GM12892 (cell line): ENCODE measurements at places on chromosomes 4 and X.

DNA sequence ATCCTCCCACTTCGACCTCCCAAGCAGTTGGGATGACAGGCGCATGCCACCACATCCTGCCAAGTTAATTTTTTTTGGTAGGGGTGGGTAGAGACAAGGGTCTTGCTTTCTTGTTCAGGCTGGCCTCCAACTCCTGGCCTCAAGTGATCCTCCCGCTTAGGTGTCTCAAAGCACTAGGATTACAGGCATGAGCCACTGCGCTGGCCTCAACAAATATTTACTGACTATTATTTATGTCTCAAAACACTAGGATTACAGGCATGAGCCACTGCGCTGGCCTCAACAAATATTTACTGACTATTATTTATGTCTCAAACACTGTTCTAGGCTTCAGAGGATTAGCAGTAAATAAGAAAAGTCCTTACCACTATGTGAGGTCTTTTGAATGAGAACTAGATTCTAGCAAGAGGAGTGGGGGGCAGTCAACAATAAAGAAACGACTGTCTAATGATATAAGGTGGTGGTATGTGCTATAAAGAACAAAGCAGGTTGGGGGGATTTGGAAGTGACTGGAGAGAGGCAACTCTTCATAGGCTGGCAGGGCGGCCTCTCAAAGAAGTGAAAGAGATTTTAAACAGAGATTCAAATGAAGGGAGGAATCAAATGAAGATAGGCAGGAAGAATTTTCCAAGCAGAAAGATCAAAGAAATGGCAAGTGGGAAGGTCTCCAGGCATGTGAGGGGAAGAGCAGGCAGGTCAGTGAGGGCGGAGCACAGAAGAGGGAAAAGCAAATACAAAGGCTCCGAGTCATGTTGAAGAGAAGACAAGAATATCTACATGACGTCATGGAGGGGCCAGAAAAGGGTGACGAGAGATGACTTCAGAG lies 12.7 kb upstream of the ACSL1 start:
- DNase-seq: no peak

DNA sequence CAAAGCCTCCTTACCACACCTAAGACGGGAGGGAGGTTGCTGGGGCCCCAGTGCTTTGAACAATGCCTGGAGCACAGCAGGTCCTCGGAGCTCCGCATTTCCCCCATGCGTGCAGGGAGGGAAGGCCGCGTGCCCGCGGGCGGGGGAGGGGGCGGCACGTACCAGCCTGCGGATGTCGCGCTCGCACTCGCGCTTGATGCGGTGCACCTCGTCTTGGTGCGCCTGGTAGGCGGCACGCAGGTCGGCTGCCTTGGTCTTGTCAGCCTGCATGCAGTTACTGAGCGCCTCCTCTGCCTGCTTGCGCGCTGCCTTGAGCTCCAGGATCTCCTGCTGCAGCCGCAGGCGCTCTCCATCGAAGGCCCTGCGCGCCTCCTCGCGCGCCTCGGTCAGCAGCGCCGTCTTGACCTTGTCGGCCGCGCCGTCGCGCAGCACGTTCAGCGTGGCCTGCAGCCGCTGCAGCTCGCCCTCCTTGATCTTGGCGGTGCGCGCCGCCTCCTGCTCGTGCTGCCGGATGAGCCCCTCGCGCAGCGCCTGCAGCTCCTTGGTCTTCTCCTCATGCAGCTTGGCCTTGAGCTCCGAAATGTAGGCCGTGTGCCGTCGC lies 87.2 kb upstream of the C4orf50 start:
- no peak for DNase-seq

DNA sequence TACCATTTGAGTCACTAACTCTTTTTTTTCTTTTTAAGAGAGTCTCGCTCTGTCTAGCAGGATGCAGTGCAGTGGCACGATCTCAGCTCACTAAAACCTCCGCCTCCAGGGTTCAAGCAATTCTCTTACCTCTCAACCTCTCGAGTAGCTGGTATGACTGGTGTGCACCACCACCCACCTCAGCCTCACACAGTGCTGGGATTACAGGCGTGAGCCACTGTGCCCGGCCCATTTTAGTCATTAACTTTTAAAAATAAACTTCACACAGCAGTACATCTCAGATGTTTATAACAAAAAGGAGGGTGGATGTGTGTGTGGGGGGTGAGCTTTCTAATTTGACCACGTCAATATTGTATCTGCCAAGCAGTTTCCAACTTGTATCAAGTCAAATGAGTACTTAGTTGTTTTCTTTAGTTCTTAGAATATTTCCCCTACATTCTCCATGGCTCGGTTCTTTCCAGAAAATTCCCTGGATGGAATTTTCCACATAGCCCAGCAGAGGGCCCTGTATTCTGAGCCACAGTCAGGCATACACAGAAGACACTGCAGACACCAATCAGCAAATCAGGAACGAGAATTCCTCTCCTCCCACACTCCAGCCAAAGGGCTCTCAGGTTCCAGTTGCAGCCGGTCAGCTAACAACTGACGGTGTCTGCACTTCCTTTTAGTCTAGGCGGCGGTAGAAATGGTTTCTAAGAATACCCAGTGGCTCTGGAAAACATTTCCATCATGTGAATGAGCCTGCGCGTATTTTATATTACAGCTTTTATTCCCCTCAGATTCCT lies 20.1 kb upstream of the ARAF start:
- no peak for DNase-seq

DNA sequence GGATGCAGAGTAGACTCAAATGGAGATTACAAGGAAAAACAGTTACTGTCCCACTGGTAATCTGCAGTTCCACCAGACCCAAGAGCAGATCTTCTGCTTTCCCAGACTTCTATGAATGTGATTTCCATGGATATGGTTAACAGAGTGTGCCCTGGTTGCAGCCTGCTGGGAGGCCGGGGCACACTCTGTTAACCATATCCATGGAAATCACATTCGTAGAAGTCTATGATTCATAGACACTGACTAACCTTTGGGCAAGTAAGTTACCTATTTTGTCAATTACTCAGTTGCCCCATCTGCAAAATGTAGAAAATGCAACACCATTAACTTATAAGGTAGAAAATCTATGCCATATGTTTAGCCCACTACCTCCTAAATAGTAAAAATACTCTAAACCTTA lies 443.1 kb upstream of the PITX2 start:
- DNase-seq: no peak

DNA sequence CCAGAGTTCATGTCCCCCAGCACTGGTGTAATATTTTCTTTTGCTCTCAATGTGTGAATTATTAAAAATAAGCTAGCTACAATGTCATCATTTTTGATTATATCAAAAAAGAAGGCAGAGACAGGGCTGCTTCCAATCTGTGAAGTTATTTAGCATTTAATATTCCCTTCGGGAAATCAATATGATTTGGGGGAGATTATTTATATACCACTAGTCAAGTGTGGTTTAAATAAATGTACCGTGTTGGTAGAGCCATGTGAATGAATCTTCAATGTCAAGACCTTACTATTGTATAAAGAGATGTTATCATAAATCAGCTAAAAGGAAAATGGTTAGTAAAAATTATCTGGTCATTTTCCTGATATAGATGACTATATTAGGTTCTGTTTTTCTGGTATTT lies 87.4 kb upstream of the MID1 start:
- DNase-seq: no peak

- DNase-seq: no peak
Measured at GRCh38 chr4:150212927-150213326, 134.7 kb downstream of the DCLK2 start.

- DNase-seq: no peak
Measured at GRCh38 chrX:88416002-88416401, 331.0 kb upstream of the CPXCR1 start.

- DNase-seq: no peak
Measured at GRCh38 chr4:14631806-14632440, 370.4 kb upstream of the CPEB2 start.

DNA sequence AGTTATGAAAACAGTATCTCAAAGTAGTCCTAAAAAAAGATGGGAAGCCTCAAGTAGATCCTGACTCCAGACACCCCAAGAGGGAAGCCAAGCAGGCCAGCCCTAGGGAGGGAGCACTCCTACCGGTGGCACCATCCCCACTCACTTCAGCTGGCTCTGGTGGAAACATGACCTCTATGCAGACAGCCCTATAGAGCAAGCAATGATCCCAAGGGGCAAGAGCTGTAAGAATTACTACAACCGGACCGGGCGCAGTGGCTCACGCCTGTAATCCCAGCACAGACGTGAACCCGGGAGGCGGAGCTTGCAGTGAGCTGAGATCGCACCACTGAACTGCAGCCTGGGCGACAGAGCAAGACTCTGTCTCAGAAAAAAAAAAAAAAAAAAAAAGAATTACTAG lies 5.7 kb downstream of the LETM1 start:
- no peak for DNase-seq

- DNase-seq: no peak
Measured at GRCh38 chr4:113384600-113384999, 335.1 kb downstream of the ANK2 start.

- DNase-seq: no peak
Measured at GRCh38 chr4:37601531-37601930, 84.6 kb downstream of the RELL1 start.

GRCh38 chrX:121013897-121014455 lies 28.4 kb upstream of the CT47A1 start:
- DNase-seq: no peak

GRCh38 chr4:137531986-137532868 lies at the start of gene PCDH18:
TSS of gene PCDH18 (minus strand) at chr4:137532494. CDS start at chr4:137532088, 406 bp downstream.
- DNase-seq: no peak

DNA sequence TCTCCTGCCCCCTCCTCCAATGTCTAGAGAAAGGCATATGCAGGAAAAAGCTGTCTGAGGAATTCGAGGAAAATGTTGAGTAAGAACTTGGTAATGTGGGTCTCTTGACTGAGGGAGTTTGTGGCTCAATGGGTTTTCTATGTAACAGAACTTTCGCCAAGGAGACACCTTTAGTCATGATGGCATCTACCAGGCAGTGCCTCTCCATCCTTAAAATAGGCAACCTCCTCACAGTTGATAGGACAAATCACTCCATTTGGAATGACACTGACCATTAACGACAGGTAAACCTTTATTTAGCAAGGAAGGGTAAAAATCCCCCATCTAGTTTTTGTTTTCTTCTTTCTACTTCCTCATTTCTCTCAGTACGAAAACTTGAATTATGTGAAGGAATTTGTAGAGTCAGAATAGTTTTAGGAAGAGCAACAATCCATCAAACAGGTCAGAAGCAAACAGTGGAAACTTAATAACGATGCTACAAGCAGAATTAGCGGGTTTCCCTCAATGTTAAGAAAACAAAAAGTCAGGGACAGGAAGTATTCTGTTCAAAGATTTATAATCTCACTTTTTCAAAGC lies 2.7 kb downstream of the GSX2 start:
- no peak for DNase-seq

DNA sequence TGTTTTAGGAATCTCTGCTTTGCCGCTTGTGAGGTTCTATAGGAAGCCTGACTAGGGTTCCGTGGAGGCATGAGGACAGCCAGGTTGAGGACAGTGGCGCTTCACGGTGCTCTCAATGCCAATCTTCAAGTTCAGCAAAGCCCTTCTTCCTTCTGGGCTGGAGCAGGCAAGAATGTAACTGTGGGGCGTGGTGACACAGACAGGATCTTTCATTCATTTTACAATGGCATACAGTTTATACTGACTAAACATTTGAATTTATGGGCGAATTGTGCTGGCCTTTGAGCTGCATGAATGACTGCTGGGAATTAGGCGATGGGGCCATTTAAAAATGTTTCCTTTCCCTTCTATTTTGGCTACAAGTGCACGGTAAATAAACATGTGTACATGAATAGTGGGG lies 2.9 kb upstream of the NHS start:
- DNase-seq: no peak

DNA sequence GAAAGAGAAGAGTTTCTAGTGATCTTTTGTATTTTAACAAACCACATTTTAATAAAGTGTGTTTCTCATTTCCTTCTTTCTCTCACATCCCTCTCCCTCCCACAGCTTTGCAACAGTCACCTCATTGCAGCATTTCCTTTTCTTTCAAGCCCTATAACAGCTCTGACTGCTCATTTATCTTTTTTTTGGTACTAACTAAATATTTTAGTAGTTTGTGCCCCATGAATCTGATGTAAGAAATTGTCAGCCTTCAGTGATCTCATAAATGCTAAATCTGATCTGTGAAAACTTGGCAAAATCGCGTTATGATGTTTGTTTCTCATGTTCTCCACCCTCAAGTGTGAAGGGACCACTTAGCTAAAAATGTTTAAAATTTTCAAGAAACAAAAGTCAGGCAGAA lies 258.5 kb upstream of the SLIT2 start:
- no peak for DNase-seq

DNA sequence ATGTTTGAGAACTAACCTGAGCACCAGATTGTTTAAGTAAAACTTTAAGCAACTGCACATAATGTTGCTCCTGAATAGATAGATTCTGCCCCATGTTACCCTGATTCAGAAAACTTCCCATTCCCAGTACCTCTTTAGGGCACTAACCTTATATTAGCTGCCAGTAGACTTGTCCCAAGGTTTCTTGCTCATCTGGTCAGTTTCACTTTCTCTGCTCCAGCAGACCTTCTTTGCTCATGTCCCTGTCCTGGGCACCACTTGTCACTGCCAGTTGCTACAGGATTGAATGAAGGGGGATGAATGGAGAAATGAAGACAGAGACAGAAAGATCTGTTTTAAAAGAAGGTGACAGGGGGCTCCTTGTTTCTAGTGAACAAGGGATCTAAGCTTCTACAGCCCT lies 65.2 kb upstream of the UGT2B10 start:
- DNase-seq: no peak

- peak; percentile 58 for DNase-seq
Measured at GRCh38 chrX:1392376-1393068, 609 bp upstream of the SLC25A6 start.
